ENCODE measurements at places on chromosomes 12 and 14.

GRCh38 chr12:78431931-78432330 is 432.6 kb upstream of the SYT1 start:
- DNase-seq, result no peak

DNA sequence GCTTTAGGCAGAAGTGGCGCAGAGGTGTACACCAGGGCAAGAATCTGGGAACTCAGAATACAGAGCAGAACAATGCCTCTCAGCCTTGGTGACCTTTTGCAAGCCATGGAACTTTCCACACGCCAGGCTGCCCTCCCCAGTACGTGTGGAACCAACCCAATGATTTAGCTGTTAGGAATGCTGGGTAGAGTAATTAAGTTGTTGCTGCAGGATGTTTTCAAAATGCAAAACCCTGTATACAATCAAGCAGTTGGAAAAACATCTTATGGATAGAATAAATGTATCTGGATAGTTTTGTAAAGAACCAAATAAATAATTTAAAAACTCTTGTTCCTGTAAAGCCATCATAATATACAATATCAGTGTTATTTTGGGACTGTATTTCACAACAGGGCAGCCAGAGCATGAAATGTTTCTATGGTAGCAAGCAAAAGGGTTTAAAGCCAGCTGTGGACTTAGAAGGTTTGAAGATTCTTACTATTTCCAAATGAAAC is 19.4 kb downstream of the PPP1R36 start:
- DNase-seq, result no peak

- no peak for DNase-seq
These were observed 2.3 kb upstream of the CEBPE start for GRCh38 chr14:23121361-23121771.

- no peak for DNase-seq
These were observed 46.6 kb upstream of the LRIG3 start for GRCh38 chr12:58966939-58967338.

GRCh38 chr12:77940011-77940423 is 109.3 kb downstream of the NAV3 start:
- no peak for DNase-seq

GRCh38 chr12:78210506-78210860 is 379.8 kb downstream of the NAV3 start:
- no peak for DNase-seq

DNA sequence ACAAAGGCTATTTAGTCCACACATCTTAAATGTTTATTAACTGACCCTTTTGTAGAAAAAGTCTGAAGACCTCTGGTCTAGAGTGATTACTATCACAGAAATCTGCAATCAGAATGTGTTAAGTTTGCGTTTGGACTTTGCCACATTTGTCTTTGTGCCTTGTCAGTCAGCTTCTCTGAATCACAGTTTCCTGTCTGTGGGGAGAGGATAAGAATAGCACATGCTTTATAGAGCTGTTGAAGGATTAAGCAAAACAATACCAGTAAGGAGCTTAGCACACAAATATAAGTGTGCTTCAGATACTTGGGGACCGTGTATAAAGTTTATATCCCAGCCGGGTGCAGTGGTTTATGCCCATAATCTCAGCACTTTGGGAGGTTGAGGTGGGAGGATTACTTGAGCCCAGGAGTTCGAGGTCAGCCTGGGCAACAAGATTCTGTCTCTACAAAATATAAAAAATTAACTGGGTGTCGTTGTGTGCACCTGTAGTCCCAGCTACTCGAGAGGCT is 63.0 kb upstream of the BTG1 start:
- peak; percentile 39 for DNase-seq

- DNase-seq, result no peak
These were observed 51.1 kb upstream of the SLC8A3 start for GRCh38 chr14:70239802-70240201.

GRCh38 chr12:66823857-66824570 is 145.1 kb upstream of the GRIP1 start:
- no peak for DNase-seq

DNA sequence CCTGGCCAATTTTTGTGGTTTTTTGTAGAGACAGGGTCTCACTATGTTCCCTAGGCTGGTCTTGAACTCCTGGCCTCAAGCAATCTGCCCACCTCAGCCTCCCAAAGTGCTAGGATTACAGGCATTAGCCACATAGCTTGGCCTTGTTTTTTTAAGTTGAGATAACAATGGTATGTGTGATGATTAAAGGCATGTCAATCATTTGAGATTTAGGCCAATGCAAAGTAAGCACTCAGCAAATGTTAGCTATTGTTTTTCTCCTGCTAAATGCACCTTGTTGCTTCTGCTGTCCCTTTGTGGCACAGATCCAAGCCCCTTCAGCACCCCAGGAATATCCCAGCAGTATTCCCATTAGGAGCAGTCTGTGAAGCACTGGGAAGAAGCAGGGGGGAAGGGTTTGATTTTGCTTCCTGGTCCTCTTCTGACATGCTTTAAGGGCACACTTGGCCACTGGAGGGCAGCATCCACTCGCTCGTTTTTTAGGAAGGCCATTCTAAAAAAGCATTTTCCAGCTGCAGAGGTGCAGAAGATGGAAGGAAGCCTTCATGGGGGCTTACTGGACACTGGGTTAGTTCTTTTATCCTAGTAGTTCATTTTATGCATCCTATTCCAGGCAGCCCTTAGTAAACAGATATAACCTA is 70.2 kb upstream of the ZFP36L1 start:
- peak; percentile 63 for DNase-seq

DNA sequence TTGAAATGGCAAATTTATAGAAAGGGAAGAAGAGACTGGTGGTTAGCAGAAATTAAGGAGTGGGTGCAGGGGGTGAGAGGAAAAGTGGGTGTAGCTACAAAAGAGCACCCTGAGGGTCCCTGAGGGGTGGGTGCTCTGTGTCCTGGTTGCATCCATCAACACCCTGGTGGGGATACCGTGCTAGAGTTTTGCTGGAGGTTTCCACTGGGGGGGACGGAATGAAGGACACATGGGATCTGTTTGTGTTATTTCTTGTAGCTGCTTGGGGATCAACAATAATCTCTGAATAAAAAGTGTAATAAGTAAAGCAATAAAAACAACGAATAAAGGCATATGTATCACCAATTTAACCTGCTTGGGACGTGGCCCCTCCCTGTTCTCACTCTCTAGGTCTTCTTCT is 175.3 kb downstream of the KIF26A start:
- no peak for DNase-seq

- no peak for DNase-seq
These were observed 28.2 kb downstream of the FOXA1 start for GRCh38 chr14:37566811-37567371.

GRCh38 chr12:85617307-85618091 is 218.7 kb downstream of the RASSF9 start:
- DNase-seq, result no peak

- peak; percentile 72 for DNase-seq
These were observed 92.9 kb upstream of the EGLN3 start for GRCh38 chr14:34043627-34044372.

DNA sequence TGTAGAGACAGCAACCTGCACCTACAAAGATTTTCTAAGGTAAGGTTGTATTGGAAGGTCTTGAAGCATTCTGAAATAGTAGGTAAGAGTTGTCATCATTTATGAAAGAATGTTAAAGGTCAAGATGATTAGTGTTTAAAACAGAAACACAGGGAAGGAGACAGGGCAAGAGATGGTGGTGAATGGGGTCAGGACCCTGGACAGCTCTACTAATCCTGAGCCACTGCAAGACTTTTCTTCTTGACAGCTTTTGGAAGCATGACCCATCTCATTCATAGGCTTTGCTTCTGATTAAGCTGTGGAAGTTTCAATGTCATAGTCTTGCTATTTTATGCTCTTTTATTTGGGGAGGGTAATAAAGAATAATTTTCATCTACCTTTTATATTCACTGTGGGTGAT is 75.5 kb upstream of the CAND1 start:
- no peak for DNase-seq

DNA sequence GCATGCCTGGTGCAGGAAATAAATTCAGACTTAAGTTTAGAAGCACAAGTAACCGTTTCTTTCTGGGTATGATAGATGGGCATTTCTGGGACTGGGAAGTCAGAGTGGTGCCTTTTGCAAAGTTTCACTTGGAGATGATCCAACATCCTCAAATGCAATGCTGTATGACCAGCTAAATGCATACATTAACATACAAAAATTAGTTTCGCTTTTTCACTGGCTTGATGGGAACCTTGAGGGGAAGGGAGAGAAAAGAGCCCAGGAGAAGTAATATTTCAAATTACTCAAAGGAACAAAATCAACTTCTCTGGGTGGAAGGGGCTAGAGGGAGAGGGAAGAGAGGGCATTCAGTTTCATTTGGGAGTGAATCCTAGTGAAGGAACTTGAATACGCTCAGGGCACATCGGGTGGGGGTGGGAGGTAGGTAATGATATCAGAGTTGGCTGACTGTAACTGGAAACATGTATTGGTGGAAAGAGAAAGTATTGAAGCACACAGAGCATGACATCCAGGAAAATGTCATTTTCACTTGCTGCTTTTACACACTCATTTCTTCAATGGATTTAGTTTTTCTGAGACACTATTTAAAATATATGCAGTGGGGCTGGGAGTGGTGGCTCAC is 175.5 kb downstream of the PTPRO start:
- no peak for DNase-seq

DNA sequence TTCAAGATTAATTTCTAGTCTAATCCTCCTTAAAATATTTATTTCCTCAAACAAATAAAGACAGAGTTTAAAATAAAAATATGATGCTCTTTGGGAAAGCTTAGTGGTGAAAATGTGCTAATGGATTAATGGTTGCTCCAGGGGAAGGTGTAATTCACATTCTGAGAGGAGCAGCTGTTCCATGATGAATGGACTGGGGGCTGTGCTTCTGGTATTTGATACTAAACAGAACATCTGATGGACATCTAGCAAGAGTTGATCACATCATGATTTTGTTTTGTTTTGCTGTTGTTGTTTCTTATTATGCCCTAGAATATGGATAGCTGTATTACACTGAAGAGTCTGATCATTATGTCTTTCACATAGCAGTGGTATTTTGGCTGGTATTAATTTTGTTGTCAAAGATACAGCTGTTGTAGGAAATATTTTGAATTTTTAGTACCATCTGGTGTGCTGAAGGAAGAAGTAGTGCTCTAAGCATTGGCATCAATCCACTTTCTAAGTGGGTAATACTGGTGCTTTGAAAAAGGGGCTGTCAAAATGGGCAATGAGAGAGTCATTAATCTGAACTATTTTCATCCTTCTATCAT is 296.4 kb downstream of the ADAMTS20 start:
- DNase-seq, result no peak

DNA sequence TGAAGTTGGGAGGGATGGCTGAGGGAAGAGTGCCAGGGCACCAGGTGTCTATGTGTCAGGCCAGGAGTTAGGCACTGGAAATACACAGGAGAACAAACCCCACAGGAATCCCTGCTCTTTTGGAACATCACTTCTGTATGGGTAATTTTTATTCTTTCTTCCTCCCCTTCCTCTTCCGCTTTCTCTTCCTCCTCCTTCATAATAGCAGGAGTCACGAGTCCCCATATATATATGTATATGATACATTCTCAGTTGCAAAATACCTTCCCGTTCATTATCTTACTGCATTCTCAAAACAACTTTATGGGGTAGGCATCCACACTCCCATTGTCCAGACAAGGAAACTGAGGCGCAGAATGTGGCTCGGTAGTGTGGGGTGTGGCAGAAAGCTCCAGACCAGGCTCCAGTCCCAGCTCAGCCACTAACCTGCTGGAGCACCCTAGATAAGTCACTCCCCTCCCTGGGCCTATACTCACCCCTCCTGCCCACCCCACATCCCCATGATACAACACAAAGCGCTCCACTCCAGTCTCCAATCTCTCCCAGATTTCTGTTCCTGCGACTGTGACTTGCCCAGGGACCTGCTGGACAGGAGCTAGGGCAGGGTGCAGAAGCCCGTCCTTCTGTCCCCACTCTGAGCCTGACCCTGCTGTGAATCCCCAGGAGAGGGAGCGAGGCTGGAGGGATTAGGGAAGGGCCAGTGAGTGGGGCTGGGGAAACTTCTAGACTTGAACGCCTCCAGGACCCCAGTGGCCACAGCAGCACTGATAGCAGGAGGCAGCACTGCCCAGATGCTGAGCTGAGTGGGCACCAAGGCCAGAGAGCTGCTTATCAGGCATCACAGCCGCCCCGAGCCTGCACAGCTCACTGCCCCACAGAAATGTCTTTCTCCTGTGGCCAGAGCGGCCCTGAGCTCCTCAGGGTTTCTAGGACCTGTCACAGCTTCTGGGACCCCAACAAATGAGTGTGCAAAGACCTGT is 1.4 kb upstream of the AQP2 start:
- DNase-seq, result no peak

GRCh38 chr14:93212432-93212831 is 5.4 kb downstream of the UBR7 start:
- DNase-seq, result no peak

GRCh38 chr12:101967506-101967905 is 90.1 kb downstream of the DRAM1 start:
- no peak for DNase-seq

GRCh38 chr14:69665631-69666030 is 54.2 kb downstream of the SUSD6 start:
- no peak for DNase-seq

- DNase-seq, result no peak
These were observed 115.1 kb upstream of the PCED1B start for GRCh38 chr12:46963977-46964971.

DNA sequence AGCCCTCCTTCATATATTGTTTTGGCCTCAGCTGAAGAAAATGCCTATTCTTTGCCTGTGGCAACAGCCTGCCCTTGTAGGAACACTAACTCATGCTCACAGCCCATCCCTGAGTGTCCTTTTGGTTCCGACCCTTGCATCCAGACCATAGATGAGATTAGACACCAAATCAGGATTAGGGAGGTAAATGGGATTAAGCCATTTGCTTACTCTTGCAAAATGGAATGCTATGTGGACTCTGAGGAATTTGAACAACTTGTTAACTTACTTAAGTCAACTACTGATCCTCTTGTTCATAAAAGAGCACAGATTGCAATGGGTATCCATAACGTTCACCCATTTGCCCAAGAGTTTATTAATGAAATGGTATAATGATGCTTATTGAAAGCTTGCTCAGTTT is 27.3 kb downstream of the TSHR start:
- DNase-seq, result no peak

- DNase-seq, result no peak
These were observed 77.5 kb upstream of the CPSF6 start for GRCh38 chr12:69161829-69162228.

DNA sequence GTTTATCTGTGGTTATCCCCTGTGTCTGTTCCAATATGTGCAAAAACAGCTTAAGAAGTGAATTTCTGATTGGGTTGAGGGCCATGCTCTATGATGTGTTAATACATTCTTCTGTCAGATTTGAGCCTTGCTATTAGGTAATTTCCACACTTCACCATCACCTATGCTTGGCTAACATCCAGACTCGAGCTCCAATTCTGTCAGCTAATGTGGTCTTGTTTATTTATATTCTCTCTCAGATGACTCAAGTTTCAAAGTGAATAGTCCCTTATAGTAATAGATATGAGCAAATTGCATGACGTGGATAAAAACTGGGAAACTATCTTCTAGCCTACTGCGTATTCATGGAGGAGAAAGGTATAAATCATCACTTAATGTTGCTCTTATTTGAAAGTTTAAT is 451.3 kb downstream of the SNAPC1 start:
- no peak for DNase-seq

DNA sequence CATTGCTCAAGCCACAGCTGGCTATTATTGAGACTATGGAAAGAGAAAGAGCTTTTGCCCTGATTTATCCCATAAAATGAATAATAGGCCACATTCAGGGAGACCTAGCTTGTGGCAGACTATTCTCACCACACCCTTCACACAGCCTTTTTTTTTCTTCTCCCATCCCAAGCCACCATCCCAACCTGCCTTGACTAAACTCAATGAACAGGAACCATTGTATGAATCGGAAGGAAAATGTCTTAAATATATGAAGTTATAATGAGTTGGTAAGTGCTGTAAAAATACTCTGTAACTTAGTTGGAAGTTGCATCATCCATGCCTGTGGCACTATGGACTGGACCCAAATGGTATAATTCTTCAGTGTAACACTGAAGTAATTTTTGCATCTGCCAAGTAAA is 338.4 kb downstream of the RAD51B start:
- no peak for DNase-seq

Data from activated gamma-delta T cell treated with Interleukin-2 at 50 U/mL for 16 hours (primary cell).